ENCODE measurements at places on chromosomes 5 and 9. TPM values are rescaled to one million over a fixed set of nuclear protein-coding genes. Genes with fewer than 3 reads are reported as not detected.

- DNase-seq: no peak
These were observed 4.4 kb upstream of the BASP1 start for GRCh38 chr5:17212996-17213395.

GRCh38 chr5:108278285-108279240 lies 103.3 kb downstream of the FBXL17 start:
- no peak for DNase-seq

SPATA6L gene
- 3.1 TPM for total RNA-seq

IL13 gene
- total RNA-seq: not detected

DNA sequence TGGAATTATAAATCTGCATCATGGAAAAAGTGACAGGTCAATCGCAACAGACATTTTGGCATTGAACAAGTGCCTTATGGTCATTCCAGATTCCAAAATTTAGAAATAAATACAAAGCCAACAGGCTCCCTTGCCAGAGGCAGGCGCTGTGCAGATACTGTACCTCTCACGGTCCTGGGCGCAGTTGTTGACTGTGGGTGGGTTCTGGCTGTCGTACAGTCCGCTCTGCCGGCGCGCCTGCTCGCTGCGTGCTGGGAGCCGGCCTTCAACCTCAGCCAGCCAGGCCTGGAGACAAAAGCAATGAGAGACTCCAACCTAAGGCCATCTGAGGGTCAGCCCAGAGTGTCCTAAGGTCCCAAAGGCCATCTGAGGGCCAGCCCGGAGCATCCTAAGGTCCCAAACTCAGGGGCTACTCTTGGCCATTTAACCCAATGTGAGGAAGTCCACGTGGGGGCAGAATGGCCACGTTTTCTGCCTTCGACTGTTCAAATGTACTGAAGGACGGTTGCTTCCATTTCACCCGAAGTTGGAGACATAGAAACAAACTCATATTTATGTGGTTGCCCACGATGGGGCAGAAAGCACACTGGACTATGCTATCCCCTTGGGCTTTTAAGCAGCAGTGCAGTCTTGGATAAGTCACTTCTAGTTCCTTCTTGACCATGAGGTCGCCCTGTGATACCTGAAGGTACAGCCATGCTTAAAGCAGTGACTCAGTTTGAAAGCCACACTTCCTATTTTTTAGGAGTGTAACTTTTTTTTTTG lies 65.2 kb downstream of the USP20 start:
- no peak for DNase-seq

ADAMTS19 gene
- total RNA-seq: not detected

ISL1 gene
- total RNA-seq: 2.7 TPM

ARSI gene
- total RNA-seq: 4.5 TPM

Measured in Daoy (cell line).